ENCODE measurements at places on chromosomes 5 and 9. TPM values are rescaled to one million over a fixed set of nuclear protein-coding genes. Genes with fewer than 3 reads are reported as not detected.

DNA sequence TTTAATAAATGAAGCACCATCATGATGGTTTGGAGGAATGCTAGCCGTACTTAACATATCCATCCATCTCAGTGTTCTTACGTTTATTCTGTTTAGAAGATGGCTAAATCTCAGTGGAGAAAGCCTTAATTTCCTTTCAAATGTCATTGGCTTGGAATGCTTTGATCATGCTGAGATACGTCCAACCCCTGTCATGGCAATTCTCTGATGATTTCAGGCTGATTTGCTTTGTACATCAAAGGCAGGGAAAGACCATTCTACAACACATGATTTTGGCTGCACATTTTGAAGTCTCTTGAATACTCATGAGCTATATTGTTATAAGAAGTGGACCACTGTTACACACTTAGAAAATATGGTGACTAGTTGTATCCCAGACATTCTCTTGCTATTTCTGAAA lies 1048.4 kb downstream of the MAT2B start:
- H3K27ac ChIP-seq: no peak overlapping the region
- no peaks in the 10 kb centered on the region for H3K36me3 ChIP-seq
- no peaks in the 10 kb centered on the region for H3K27me3 ChIP-seq
- H3K4me3 ChIP-seq: no peak overlapping the region
- DNase-seq: no peak

GRCh38 chr9:123712399-123712798 lies 217.5 kb downstream of the DENND1A start:
- no peaks in the 10 kb centered on the region for H3K27me3 ChIP-seq
- no peaks in the 10 kb centered on the region for H3K36me3 ChIP-seq
- H3K4me3 ChIP-seq: no peak overlapping the region

DNA sequence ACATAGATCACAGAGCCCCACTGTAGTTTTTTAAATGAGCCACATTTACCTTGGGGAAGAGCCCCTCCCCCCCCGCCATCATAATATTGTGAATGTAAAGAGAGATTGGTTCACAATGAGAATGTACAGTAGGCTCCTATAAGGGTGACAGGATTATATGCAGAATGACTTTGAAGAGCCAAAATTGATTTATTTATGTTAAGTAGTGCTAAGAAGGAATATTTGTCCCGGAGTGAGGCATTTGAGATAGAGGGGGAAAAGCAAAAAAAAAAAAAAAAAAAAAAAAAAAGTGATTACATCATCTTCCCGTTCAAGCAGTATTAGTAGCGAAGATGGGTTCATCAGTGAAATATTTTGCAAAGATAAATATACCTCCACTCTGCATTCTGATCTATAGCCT lies 73.9 kb downstream of the PIK3R1 start:
- DNase-seq: no peak
- peaks cover 70% of the 10 kb centered on the region for H3K4me1 ChIP-seq
- H3K36me3 ChIP-seq: peaks cover 28% of the 10 kb centered on the region
- H3K4me3 ChIP-seq: peak overlapping the region; percentile 65

GRCh38 chr9:83220730-83221129 lies 157.8 kb upstream of the RASEF start:
- no peaks in the 10 kb centered on the region for H3K36me3 ChIP-seq
- no peaks in the 10 kb centered on the region for H3K27me3 ChIP-seq
- DNase-seq: no peak
- no peak overlapping the region for H3K27ac ChIP-seq

DNA sequence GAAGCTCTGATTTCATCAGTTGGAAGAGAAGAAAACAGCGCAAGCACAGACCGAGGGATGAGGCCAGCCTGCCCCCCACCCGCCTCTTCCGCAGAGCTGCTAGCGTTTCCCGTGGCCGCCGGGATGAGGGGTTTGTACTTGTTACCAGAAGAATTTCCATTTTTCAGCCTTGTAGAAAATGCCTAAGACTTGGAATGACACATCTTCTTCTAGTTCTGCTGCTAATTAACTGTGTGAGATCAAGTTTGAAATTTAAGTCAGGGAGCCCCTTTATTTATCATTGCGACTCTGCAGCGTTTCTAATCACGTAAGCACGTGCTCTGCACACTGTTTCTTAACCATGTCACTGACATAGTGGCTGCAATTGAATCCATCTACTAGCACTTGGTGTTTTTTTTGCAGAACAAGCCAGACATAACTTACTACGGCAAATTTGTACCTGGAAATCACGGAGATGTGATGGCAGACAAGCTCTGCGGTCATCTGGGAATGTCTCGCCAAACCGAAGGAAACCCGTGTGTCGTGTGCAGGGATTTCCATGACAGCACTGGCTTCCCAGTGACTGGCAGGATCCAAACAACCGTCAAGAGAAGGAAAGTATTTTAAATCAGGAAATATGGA lies 41.8 kb upstream of the ROR2 start:
- no peaks in the 10 kb centered on the region for H3K4me1 ChIP-seq
- H3K36me3 ChIP-seq: no peaks in the 10 kb centered on the region
- DNase-seq: no peak

- no peaks in the 10 kb centered on the region for H3K36me3 ChIP-seq
- H3K27me3 ChIP-seq: no peaks in the 10 kb centered on the region
- no peak overlapping the region for H3K27ac ChIP-seq
- DNase-seq: no peak
Observed at GRCh38 chr5:130501151-130501865, 597.0 kb downstream of the CHSY3 start.

DNA sequence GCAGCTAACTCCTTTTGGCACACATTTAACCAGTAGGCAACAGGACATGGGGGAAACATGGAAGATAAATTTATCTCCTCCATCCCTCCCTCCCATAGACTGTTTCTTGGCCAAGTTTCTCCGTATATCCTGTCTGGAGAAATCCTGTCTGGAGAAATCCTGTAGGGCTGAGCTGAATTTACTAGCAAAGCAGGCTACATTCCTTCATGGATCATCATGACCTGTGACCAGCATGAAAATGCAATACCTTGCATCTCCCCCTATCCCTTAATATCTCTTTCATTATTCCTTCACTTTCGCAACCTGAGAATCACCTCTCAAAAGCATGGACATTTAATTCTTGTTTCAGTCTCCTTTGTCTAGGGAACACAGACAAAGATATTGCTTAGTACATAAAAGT lies 379.1 kb downstream of the PSAT1 start:
- no peaks in the 10 kb centered on the region for H3K27me3 ChIP-seq
- H3K27ac ChIP-seq: no peak overlapping the region
- H3K4me3 ChIP-seq: no peak overlapping the region
- H3K4me1 ChIP-seq: no peaks in the 10 kb centered on the region

DNA sequence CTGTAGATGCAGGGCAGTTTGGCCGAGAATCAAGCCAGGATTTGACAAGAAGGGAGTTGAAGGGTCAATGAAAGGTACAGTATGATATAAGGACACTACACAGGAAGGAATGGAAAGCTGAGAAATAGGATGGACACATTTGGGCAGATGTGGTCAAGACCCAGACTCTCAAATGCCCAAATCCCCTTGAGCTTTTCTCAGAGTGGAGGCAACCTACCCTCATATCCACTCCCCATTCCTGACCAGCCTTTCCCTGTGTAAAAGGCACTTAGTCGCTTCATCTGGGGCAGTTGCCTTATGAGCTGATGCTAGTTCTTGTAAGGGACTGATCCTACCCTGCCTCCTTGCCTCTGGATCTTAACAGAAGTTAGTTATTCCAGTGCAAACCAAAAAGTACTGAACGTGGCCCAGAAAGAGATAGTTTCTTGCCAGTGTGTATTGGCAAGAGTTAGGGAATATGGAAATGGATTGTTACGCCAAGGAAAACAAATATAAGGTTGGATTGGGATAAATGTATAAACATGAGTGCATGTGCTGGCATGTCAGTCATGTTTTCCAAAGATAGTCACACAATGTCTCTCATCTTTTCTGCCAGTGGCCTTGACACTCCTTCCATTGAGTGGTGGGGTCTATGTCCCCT lies 4.1 kb upstream of the MCCC2 start:
- H3K27me3 ChIP-seq: no peaks in the 10 kb centered on the region
- peaks cover under 1% of the 10 kb centered on the region for H3K4me1 ChIP-seq
- no peak for DNase-seq

GRCh38 chr9:71025728-71026127 lies 95.7 kb downstream of the TRPM3 start:
- no peak overlapping the region for H3K27ac ChIP-seq
- no peak for DNase-seq
- no peaks in the 10 kb centered on the region for H3K4me1 ChIP-seq
- H3K27me3 ChIP-seq: no peaks in the 10 kb centered on the region
- H3K4me3 ChIP-seq: no peak overlapping the region

- H3K4me3 ChIP-seq: no peak overlapping the region
- no peaks in the 10 kb centered on the region for H3K4me1 ChIP-seq
- no peaks in the 10 kb centered on the region for H3K36me3 ChIP-seq
- no peak overlapping the region for H3K27ac ChIP-seq
Observed at GRCh38 chr9:8890695-8891094, 1091.1 kb upstream of the DMAC1 start.

DNA sequence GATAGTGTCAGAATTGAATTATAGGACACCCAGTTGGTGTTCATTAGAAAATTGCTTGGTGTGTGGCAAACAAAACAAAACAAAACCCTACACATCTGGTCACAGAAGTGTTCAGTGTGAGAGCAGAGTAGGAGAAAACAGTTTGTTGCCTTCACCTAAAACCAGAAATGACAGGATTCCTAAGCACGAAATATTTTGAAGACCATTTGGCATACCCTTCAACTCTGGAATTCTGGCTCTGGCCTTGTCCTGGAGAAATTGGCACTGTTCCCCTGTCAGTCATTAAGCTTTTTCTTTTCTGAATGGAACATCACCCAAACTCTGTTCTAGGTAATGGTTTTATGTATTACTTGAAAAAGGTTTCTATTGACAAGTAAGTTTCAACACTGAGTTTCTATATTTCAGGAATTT lies 110.2 kb upstream of the PCA3 start:
- no peak overlapping the region for H3K27ac ChIP-seq
- no peaks in the 10 kb centered on the region for H3K27me3 ChIP-seq
- no peaks in the 10 kb centered on the region for H3K4me1 ChIP-seq
- no peak for DNase-seq
- H3K4me3 ChIP-seq: no peak overlapping the region

DNA sequence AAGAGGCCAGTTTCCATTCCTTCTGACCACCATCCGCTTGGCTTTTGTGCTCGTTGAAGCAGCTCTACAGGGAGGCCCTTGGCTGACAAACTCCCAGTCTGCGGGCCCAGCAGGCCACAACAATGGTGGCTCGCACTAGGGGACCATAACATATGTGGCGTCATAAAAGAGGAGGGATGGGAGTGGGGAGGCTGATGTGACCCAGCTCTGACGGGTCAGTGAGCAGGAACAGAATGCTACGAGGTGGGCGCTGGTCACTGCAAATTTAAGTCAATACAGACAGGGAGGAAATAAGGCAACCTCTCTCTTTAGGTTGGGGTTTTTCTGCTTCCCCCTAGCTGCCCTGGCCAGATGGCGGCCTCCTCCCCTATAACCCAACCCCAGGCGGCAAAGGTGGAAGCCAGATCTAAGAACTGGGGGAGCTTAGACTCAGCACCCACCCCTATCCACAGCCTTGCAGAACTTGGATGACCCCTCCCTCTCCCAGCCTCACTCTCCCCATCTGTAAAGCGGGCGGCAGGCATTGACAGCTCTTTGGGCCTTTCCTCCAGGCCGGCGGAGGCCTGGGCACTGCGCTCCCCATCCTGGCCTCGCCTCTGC lies 778 bp downstream of the FRRS1L start:
- no peak overlapping the region for H3K4me3 ChIP-seq
- H3K4me1 ChIP-seq: no peaks in the 10 kb centered on the region
- no peaks in the 10 kb centered on the region for H3K36me3 ChIP-seq
- DNase-seq: no peak
- no peak overlapping the region for H3K27ac ChIP-seq

DNA sequence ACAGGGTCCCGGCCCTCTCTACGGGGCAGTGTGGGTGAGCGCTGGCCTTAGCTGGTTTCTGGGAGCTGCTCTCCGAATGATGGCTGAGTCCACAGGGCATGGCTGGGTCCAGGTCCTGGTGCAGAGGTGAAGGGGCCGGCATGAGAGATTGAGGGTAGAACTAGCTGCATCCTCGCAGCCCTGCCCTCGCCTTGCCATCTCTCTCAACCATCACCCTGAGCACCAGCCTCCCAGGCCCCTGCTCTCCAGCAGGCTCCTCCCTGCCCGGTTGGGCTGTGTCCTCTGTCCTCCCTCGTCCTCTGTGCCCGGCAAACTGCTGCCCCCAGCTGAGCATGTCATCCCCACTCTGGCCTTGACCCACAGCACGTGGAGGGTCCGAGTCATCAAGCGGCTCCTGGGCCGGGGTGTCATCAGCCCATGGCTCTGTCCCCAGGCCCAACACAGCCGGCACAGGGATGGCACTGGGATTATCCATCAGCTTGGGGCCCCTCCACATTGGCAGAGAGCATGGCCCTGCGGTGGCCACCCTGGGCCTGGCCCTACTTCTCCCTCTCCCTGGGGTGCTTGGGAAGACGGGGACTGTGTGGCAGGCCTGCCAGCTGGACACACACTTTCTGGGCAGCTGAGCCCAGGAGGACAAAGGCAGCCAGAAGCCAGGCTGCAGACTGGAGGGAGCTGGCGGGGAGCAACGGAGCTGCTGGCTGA lies 8.4 kb downstream of the FLT4 start:
- H3K27me3 ChIP-seq: no peaks in the 10 kb centered on the region
- H3K36me3 ChIP-seq: no peaks in the 10 kb centered on the region

DNA sequence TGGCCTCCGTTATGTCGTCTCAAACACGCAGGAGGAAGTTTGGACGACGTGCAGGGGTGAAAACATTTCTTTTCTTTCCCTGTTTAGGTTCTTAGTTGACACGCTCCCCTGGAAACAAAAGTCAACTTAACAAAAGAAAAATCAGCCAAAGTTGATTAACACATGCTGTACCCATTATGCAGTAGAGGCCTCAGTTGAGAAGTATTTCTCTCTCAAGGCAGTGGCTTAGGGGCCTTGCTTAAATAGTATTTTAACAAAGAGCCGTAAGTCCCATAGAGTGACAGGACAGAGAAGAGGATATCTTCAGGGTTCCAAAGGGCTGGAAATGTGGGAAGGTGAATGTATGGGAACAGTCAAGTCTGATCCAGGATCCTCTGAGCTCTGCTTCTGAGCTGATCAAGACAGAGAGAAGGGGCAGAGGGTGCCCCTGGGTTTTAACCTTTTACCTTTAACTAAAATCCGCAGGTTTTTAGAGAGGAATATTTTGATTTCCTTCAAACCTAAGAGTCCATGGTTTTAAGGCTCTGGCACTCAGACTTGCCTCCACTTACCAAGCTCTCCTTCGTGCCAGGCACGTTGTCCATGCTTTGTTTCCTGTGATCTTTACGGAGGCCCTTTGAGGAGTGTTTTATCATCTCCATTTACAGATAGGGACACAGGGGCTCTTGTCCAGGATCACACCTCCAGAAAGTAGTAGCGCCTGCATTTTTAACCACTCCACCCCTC lies 629 bp upstream of the CD74 start:
- H3K36me3 ChIP-seq: no peaks in the 10 kb centered on the region
- H3K4me1 ChIP-seq: peaks cover 6% of the 10 kb centered on the region
- peak overlapping the region; percentile 83 for H3K27ac ChIP-seq
- H3K4me3 ChIP-seq: no peak overlapping the region
- H3K27me3 ChIP-seq: no peaks in the 10 kb centered on the region

Gene MARCHF3
- 6.2 TPM for total RNA-seq

Gene TMC1
- total RNA-seq: 15.7 TPM

Gene ADAMTS12
- total RNA-seq: 0.49 TPM

Gene SPATA31C1
- total RNA-seq: not detected

Gene CTNNAL1
- total RNA-seq: 17.8 TPM

Gene SPOCK1
- total RNA-seq: 19.1 TPM

Gene INSL6
- total RNA-seq: not detected

Gene PCDHA11
- not detected for total RNA-seq

Gene DAB2
- total RNA-seq: 17.3 TPM

All from gastrocnemius medialis (tissue), 4 donors.